ENCODE measurements at places on chromosomes 11 and 22.

GRCh38 chr11:128516886-128517285 is 70.5 kb downstream of the ETS1 start:
- no peak for DNase-seq

- no peak for DNase-seq
Observed at GRCh38 chr11:47466701-47467250, 17.8 kb upstream of the RAPSN start.

DNA sequence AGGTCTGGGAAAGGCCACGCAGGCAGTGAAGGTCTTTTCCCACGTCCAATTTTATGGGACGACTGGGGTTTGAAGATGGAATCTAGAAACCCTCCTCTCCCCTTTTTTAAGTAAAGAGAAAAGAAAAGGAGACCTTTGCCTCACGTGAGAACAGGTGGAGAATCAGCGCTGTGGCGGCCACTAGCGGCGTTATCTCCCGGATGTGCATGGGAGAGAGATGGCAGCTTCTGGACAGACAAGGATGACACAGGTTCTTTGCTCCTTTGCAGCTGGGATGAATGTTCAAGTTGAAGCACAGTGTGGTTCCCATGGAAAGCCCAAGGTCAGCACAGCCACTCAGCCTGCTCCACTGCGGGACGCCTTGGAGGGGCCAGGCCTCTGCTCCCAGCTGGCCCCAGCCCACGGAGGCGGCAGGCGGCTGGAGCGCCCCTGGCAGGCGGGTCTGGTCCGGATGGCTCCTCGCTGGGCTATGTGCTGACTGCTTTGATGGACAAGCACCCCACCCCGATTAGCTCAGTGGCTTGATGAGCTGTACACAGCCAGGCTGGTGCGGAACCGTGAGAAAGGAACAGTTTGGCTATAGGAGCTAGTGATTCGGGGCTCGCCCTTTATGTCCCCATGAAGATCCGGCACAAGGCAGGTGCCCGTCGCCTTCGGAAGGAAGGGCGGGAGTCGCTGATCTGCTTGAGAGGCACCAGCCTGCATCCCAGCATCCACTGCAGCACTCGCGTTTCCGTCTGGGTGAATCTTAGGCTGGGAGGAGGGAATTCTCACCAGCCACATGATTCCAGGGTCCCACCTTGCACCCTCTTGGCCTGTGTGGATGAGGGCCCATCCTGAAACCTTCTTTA is 14.5 kb upstream of the BID start:
- DNase-seq: no peak

DNA sequence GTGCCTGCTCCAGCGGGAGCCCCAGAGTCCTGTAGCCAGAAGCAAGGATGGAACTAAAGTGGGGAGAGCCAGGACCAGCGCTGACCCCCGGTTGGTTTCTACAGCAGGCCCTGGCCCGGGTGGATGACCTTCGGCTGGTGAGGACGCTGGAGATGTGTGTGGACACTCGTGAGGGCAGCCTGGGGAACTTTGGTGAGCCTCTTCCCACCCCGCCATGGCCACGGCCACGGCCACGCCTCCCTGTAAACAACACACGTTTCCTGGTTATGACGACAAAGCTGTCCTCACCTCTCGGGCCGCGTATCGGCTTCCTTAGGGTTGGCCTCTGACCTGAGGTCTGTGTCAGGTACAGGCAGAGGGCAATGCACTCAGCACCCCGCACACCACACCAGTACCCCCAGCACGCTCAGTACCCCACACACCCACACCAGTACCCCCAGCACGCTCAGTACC is 4.1 kb downstream of the LRRC56 start:
- no peak for DNase-seq

- DNase-seq: no peak
Observed at GRCh38 chr11:131599285-131599684, 228.9 kb downstream of the NTM start.

DNA sequence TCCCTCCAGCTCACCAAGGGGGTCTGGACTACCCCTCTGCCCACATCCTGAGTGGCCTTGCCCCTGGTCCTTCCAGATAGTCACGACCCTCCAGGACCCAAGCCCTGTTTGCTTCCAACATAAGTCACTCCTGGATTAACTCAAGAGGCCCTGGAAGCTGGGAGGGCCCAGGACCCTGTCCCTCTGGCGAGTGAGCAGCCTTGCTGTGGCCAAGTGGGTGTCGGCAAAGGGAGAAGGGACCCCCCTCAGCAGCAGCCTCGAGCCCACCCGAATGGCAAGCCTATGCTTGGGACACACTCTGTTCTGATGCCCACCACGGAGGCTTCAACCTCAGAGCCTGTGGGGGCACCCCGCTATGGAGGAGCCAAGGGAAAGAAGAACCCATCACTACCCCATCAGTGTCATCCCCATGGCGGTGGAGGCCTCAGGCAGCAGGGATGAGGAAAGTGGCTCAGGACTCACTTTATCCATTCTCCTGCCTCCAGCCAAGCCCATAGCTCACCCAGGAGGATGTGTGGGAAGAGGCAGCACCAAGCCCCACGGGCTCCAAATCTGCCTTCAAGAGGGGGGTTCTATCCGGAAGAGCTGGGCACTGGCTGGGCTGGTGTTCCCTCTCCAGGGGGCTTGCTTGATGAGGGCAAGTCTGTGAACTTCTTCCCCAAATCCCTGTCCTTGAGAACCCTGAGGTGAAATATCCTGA is 12.5 kb downstream of the SLC22A12 start:
- no peak for DNase-seq

DNA sequence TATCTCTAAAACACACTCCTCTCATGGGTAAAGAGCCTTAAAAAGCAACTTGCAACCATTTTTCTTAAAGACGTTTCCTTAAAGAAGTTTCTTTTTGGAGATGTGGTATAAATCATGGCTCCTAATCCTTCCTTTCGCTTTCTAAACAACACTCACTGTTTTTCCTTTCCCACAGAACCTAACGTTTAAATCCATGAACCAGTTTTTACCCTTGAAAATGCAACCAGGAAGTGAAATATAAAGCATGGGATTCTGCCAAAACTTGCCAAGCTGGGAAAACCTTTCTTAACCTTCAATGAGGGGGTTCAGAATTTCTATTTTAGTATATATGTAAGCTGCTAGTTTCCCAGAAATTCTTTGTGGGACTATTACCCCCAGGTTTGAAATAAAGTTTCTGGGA is 8.6 kb downstream of the PLEKHA7 start:
- DNase-seq: no peak

GRCh38 chr11:109088086-109088485 is 333.9 kb upstream of the C11orf87 start:
- DNase-seq: no peak

- DNase-seq: no peak
Observed at GRCh38 chr11:1879941-1880720, 11.6 kb downstream of the PRR33 start.

GRCh38 chr11:117333917-117334316 is 6.3 kb downstream of the CEP164 start:
- no peak for DNase-seq

- DNase-seq: no peak
Observed at GRCh38 chr22:35046744-35047462, 19.1 kb upstream of the ISX start.
